ENCODE measurements at places on chromosomes 12 and 14.

DNA sequence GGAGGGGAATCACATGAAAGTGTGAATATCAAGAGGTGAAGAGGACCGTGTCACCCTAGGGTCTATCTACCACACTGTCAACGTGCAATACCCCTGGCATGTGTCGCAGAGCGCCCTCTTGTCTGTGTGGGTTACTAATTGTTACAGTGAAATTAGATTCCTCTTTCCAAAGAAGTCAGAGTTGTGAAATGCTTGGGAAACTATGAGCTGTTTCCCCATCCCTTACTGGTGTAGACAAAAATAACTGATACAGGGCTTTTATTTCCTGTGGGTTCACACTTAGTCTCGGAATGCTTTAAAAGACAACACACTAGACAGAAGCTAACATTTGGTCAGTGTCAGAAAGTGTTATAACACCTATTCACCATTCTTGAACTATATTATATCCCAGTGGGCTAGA lies 597.3 kb downstream of the NRXN3 start:
- DNase-seq, result no peak

GRCh38 chr12:48957141-48958048 lies at the start of gene ARF3:
ARF3 (minus strand) TSS chr12:48957487; CDS start chr12:48941095, 16,392 bp downstream.
- DNase-seq, result peak; percentile 73

DNA sequence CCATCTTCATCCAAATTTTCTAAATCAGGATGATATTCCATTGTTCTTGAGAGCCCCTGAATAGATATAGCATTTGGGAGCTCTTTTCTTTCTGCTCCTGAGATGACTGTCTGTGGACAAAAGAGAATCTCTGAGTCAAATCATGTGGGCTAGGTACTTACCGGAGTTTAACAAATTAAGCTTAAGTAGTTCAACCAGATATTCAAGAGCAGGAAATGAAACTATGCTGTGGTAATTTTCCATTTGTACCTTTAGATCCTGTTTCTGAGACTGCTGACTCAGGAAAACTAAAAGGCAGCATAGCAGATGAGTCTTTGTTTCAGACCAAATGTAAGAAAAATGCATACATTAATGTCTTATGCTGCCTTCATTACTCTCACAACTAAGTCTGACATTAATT lies at the start of gene CLEC7A:
CLEC7A (minus strand) TSS at position 158 of the 400 bp plus-strand sequence; CDS start at position 41, 117 bp downstream.
- DNase-seq, result no peak

DNA sequence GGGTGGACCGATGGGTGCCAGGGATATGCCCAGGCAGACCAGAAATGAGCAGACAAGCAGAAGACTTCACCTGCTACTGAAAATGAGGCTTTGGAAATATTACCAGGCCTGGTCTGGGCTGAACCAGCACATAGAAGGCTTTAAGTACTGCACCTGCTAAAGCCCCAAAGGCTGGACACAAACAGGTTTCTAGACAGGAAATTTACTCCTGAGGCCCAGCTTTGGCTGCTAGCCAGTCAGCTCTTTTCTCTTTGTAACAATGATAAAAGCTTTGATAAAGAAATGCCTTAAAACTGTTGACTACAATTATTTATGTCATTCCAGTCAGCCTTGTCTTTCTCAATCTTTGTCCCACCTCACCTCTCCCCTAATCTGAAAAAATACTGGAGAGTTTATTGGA lies 228.9 kb upstream of the EGLN3 start:
- no peak for DNase-seq

DNA sequence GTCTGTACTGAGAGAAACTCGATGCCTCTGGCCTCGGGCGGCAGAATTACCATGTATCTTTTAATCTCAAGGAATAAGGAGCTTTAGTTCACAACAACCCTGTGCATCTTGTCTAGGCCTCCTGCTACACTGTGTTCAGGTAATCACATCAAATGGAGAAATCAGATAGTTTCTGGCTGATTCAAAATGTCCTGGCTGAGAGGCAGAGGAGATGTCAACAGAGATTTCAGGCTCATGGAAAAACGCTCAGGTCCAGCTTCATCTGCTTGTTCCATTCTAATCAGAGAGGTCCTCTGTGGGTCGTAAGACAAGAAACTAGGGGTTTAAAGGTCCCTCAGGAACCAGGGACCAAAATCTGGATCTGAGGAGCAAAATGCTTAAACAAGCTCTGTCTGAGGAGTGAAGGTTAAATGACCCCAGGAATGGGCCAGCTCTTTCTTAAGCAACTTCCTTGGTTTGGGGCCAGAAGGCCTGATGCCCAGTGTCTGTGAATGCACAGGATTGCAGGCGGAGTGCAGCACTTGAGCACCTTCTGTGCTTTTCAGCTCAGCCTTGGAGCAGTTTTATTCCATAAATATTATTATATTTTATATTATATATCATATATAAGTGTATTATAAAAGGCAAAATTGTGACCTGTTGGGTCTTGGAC lies 170.2 kb upstream of the PRICKLE1 start:
- DNase-seq, result no peak

- no peak for DNase-seq
These were observed 367 bp downstream of the GALNT16 start for GRCh38 chr14:69260190-69260860.

GRCh38 chr12:12934556-12934955 lies 17.4 kb downstream of the GPRC5D start:
- no peak for DNase-seq

- DNase-seq, result no peak
These were observed 147.9 kb upstream of the MYL2 start for GRCh38 chr12:111068290-111068689.

DNA sequence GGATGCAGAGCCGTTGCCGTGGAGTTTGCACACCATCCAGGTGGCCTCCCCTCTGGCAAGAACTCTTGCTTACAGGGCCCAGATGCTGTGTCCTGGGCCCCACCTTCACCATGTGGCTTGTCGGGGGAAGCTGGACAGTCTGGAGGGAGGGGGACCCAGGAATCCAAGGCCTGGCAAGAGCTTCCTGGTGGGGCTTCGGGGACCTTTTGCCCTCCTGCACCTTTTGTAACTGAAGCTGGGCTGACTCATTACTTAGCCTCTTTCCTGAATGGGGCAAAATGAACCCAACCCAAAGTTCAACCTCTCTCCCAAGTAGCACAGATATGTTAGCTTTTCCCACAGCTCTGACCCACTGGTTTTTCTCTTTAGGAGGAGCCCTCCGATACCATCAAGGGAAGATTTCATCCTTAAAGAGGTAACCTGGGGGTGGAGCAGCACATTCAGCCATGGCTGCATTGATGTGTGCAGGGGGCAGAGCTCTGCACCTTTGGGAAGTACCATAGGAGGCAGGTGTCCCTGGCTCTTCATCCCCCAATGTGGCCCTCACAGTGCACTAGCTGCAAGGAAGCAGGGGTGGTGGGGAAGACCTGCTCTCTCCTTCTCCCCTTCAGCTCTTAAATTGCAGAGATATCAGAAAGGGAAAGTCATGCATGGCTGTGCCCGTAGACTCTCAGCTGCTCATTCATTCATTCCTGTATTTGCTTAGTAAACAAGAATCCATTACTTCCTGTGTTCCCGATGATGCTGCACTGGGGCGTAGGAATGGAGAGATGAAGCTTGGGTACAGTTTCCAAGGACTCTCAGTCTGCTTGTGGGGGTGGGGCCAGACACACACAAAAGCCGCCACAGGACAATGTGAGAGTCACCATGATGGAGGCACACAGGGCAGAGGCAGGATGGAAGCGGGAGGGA lies 13.0 kb downstream of the MVK start:
- no peak for DNase-seq

- DNase-seq, result no peak
These were observed 36.9 kb upstream of the SINHCAF start for GRCh38 chr12:31362759-31363415.

- peak; percentile 88 for DNase-seq
These were observed at the start of the genes KIAA0586 and TIMM9 for GRCh38 chr14:58427281-58428117. KIAA0586 (plus strand) TSS chr14:58427719; CDS start chr14:58428265, 546 bp downstream. TIMM9 (minus strand) TSS chr14:58427531; CDS start chr14:58411945, 15,586 bp downstream.

- no peak for DNase-seq
These were observed 22.8 kb upstream of the CEBPE start for GRCh38 chr14:23141706-23142444.

DNA sequence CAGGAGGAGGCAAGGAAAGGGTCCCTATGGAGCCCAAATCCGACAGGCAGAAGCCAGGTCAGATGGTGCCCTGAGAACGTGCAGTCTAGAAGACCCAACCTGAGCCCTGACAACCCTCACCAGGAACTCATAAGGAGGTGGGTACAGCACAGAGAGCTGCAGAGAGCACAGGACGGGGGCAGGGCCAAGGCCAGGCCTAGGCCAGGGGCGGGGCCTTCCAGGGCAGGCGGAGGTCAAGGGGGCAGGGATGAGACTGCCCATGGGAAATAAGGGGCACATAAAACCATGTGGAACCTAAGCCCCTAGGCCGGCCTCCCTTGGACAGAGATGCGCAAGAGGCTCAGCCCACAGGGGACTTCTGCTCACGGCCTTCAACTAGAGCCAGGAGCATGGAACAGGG lies 45.1 kb downstream of the SSH1 start:
- DNase-seq, result no peak

DNA sequence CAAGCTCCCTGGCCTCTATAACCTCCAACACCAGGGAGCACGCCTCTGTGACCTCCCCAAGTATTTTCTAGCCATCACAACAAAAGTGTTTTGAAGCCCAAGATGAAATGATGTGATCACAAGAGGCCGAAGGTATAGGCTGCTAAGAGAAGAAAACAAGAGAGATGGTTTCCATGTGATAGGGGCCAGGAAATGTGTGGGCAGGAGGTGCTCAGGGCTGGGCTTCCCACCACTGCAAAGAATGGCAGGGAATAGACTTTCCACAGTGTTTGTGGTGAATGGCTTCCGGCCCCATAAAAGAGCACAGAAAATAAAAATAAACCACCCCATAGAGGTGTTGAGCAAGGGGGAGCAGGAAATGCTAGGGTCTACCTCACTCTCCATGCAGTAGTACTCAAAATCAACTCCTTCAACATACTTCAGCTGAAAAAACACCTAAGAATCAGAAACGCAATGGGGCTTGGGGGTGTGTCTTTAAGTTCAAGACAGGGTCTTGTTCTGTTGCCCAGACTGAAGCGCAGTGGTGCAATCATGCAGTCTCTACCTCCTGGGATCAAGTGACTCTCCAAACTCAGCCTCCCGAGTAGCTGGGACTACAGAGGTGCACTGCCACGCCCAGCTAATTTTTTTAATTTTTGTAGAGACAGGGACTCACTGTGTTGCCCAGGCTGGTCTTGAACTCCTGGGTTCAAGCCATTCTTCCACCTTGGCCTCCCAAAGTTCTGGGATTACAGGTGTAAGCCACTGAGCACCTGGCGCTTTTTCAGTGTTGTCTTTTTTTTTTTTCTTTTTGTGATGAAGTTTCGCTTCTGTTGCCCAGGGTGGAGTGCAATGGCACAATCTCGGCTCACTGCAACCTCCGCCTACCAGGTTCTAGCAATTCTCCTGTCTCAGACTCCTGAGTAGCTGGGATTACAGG lies 27.1 kb downstream of the DAD1 start:
- DNase-seq, result no peak

DNA sequence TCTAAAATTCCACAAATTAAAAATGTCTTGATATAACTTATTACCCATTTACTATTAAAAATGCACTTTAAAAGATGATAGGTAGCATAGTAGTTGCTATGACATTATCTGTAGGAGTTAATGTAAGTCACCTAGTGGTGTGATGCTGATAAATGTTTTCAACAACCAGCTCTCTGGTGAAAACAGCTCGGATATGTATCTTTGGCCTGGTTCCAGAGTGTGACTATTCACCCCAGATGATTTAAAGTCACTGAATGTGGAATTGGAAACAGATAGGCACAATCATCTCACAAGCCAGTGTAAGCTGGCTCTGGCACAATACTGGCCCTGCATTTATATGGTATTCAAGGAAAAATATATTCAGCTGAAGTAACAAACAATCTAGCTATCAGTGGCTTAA lies 9.2 kb upstream of the CCDC196 start:
- DNase-seq, result no peak

- no peak for DNase-seq
These were observed 109.0 kb downstream of the STAB2 start for GRCh38 chr12:103696101-103696500.

DNA sequence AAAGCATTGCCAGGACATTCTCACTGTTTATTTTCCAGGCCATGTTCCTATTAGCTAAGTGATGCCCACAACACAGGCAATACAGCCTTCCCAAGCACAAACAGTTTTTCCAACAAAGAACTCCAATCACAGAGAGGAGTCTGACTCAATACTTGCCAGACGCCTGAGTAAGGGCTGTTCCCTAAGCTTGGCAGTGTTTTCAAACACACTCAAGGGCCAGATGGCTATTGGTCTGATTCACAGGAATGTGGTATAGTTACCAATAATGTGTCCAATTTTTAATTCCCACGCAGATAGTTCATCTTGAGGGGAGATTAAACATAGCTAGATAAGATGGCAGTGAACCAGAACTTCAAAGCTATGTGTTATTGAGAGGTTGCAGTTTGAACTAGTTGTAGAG lies 381.0 kb downstream of the SNAPC1 start:
- no peak for DNase-seq

GRCh38 chr12:91240386-91241095 lies 57.9 kb upstream of the DCN start:
- DNase-seq, result no peak

DNA sequence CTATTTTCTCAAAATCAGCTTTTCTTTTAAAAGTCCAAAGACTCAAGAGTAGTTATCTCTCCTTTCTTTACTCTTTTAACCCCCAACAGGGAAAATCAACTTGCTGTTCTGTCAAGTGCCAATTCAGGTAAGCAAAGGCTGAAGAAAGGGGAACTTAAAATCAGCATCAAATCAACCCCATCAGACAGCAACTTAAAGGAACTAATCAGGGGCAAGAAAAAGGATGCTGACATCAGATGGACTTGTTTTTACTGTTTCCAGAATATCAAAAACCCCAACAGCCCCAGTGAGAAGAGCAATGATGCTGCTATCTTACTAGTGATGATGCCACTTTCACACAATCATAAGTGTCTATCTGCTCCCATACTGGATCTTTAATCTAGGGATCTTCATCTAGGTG lies 3.4 kb downstream of the BAZ2A start:
- DNase-seq, result no peak

DNA sequence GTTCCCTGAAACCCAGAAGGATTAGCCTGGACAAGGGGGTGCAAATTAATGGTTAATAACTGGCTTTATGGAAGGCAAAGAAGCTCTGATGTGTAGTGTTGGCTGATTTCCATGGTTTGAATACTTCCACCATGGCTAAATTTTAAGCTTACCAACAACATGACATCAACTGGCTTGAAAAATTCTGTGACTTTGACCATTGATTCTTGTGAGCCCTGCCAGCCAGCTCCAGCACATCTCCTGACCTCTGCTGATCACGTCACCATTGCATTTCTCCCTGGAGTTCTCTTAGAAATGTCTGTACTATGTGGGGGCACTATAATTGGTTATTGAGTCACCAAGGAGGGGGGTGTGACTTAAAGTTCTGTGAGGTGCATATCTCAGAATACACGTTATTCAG lies 171.2 kb downstream of the MYRFL start:
- no peak for DNase-seq

- DNase-seq, result no peak
These were observed 58.1 kb upstream of the PCED1B start for GRCh38 chr12:47021298-47021697.

GRCh38 chr14:58296726-58297125 lies 1.6 kb upstream of the ARID4A start:
- DNase-seq, result no peak

- no peak for DNase-seq
These were observed 19.3 kb downstream of the NFKBIA start for GRCh38 chr14:35385042-35385839.

GRCh38 chr14:81234278-81234677 lies 13.5 kb upstream of the GTF2A1 start:
- no peak for DNase-seq

GRCh38 chr14:20345366-20345765 lies 1.9 kb downstream of the PARP2 start:
- no peak for DNase-seq

Data from activated naive CD8-positive, alpha-beta T cell treated with anti-CD3 and anti-CD28 coated beads, Interleukin-2, amount 50 U/mL, for 16 hours (primary cell).